D341Med (cell line): ENCODE measurements at places on chromosomes 12 and 14.

DNA sequence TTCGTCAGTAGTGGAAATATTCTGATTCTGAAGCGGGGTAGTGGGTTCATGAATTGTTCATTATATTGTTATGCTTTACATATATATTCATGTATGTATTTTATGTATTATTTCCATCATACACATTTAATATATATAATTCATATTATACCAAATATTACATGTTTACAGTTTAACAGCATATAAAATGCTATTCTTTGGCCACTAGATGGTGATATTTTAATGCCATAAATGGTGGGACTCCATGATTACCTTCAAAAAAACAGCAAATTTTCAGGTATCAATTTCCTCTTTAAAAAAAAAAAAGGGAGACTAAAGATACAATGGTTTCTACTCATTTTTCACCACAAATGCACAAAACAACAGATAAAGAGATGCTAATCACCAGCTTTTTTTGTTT is 41.0 kb downstream of the BDKRB1 start:
- no peak for DNase-seq

- no peak for DNase-seq
Measured at GRCh38 chr14:100666403-100666802, 60.3 kb upstream of the DLK1 start.

DNA sequence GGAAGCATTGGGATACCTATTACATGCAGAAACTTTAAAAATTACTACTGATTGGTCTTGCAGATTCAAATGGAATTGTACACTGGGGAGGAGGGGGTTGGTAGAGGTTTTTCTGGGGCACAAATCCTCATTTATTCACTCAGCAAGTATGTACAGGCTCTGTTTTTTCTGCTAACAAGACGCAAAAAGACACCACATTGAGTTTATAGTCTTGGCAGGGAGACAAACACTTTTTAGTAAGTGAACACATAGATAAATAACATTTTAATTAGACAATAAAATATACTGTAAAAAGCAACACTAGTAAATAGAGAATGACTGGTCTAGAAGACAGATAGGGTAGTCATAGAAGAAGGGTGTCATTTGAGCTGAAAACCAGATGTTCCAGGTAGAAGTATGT is 23.8 kb downstream of the GLIPR1L2 start:
- no peak for DNase-seq

DNA sequence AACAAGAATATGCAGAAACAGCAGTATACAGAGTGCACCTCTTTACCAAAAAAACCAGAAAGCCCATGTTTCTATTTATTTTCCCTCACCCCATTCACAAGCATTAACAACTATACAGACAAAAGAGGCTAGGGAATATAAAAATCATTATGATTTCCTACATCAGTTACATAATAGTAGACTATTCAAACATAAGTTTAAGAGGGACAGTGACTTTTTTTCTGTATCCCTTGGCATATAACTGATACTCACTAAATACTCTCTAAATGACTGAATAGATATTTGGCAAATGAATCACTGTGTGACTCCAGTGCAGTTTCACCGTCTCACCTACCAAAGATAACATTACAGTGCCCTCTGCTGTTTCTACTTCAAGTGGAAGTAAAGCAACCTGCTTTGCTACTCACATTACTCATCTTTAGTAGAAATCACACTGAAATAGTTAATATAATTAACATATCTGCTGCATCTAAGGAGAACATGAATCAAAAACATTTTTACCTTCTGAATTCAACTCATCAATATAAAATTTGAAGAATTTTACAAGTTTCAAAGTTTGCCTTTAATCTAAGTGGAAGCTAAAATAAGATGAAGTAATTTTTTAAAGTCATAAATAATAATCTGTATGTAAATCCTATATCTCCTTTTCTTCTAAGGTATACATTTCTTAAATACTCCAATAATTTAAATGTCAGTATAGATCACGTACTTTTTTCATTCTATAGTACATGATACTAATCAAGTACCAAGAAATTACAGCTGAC is 103.8 kb downstream of the OSBPL8 start:
- peak; percentile 59 for DNase-seq

DNA sequence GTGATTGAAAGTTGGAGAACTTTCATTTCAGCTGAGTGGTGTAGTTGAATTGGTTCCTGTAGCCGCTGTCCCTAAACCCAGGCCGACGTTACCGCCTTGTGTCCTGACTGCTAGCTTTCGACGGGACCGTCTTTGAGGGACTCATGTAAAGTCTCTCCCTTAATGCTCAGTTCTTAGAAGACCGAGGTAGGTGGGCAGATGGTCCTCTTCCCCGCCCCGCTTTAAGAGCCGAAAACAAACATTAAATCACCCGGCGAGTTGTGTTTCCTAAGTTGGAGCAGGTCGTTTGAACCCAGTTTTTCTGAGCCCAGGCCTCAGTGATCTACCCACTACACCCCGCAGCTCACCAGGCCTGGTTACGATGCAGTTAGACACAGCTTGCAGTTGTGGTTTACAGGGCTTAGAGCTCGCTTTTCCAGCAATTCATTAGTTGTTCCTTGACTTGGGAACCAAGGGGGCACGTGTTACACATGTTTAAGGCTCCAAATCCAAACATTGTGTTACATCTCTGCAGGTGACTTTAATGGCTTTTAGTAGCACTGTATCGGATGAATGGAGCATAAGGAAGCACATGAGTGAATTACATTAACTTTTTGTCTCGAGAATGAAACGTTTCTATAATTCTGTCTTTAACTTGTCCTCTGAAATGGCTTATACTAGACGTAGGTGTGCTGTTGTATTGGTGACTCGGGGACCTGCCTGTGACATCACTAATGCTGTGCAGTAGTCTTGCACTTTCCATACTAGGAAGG is 790 bp downstream of the NEDD1 start:
- DNase-seq = peak; percentile 43

DNA sequence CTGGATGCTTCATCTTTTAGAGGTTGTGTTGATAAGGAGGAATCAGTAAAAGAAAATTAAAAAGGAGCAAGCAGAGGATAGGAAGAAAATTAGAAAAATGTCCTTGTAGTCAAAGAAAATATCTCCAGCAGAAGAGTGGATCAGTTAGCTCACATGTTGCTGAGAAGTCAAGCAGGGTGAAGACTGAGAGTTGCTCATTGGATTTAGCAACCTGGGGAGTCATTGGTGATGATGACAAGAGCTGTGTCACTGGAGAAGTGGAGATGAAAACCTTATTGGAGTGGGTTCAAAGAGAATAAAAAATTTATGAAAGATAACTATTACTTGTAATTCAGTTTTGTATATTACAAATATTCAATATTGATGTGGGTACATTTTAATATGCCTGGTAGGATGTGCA is 9.8 kb downstream of the FRMD6 start:
- DNase-seq = no peak

- DNase-seq = no peak
Measured at GRCh38 chr12:28611115-28611435, 420.8 kb downstream of the CCDC91 start.

DNA sequence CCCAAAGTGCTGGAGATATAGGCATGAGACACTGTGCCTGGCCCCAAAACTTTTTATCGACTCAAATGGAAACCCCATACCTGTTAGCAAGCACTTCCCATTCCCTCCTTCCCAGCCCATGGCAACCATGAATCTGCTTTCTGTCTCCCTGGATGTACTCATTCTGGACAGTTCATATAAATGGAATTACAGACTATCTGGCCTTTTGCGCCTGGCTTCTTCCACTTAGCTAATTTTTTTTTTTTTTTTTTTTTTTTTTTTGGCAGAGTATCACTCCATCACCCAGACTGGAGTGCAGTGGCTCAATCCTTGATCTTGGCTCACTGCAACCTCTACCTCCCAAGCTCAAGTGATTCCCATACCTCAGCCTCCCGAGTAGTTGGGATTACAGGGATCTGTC is 134.5 kb upstream of the MED13L start:
- no peak for DNase-seq

GRCh38 chr14:76686646-76687045 is 74.6 kb upstream of the VASH1 start:
- no peak for DNase-seq

- no peak for DNase-seq
Measured at GRCh38 chr14:59278111-59278510, 89.6 kb downstream of the DAAM1 start.

GRCh38 chr12:93288626-93289025 is 89.1 kb upstream of the NUDT4 start:
- DNase-seq = no peak

DNA sequence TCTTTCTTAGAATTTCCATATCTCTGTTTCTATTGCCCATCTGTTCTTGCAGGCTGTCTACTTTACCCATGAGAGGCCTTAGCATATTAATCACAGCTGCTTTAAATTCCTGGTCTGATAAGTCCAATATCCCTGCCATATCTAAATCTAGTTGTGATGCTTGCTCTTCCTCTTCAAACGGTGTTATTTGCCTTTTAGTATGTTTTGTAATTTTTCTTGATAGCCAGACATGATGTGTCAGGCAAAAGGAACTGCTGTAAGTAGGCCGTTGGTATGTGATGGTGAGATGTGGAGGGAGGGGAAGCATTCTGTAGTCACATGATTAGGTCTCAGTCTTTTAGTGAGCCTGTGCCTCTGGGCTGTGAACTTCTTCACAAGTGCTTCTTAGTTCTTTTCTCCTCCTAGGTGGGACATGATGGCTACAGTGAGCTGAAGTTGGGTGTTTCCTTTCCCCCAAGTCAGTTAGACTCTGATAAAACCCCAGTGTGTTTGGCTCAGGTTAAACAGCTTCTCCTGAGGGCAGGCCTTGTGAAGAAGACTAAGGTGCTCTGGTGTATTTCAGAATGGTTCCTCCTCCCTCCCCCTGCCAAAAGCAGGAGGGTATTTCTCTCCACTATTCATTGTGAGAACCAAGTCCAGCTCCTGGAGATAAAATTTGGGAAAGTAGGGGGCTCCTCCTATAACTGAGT is 195.9 kb upstream of the PARP11 start:
- DNase-seq = no peak

DNA sequence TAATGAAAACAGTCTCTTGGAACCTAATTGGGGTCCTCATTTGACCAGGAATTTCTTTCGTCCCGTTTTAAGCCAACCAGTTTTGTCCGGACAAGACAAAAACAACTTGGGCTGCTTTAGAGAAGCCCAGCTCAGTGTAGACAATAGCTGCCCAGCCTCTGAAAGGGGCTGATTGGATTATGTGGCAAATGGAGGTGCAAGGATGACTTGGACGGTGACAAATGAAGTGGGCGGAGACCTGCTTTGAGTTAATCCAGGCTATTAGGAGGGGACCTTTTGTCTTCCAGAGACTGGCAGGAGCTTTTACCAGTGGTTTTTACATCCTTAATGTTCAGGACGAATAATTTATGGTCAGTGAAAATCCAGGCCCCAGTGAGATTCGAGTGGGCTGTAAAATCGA is 4.8 kb downstream of the MEG3 start:
- no peak for DNase-seq

DNA sequence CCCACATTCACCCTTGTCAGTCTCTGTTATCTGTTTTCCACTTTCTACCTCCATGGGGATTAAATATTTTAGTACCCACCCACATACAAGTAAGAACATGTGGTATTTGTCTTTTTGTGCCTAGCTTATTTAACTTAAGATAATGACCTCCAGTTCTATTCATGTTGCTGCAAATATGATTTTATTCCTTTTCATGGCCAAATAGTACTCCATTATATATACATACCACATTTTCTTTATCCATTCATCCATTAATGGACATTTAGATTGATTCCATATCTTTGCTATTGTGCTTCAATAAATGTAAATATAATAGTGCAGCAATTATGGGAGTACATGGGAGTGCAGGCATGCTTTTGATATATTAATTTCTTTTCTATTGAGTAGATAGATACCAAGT is 185.8 kb downstream of the RPAP3 start:
- DNase-seq = no peak

DNA sequence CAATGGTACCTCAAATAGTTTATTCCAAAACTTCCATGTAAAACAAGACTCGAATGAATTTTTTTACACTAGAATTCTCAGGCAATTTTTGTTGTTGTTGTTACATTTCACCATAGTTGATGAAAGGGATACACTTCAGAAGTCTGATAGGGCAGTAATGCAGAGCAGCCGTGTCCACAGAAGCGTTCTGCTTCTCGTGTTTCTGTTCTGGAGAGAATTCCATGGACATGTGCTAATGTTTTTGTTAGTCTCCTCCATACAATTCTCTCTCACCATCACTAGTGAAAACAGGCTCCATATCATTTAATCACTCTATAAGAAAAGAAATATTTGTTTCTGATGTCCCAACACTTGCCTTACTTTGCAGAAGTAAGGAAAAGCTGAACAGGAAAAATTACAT is 606.1 kb downstream of the SLC16A7 start:
- no peak for DNase-seq

- no peak for DNase-seq
Measured at GRCh38 chr12:57989838-57990237, 48.5 kb downstream of the ATP23 start.

DNA sequence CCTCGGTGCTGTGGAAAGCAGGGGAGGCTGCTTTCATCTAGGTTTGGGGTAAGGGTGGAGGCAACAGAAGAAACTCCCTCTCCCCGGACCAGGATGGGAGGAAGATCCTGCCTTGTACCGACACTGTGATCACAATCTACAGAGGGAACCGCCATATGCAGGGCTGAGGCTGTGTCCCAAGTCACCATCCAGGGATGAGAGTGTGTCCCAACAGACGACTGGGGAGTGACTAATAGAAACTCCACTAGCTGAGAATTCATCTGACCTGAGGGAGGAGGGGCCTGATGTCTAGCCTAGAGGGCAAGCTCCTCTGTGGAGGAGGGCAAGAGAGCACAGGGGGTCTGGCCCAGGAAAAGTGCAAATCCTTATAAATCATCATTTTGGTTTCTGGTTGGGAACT is 172.4 kb downstream of the CALM1 start:
- no peak for DNase-seq

DNA sequence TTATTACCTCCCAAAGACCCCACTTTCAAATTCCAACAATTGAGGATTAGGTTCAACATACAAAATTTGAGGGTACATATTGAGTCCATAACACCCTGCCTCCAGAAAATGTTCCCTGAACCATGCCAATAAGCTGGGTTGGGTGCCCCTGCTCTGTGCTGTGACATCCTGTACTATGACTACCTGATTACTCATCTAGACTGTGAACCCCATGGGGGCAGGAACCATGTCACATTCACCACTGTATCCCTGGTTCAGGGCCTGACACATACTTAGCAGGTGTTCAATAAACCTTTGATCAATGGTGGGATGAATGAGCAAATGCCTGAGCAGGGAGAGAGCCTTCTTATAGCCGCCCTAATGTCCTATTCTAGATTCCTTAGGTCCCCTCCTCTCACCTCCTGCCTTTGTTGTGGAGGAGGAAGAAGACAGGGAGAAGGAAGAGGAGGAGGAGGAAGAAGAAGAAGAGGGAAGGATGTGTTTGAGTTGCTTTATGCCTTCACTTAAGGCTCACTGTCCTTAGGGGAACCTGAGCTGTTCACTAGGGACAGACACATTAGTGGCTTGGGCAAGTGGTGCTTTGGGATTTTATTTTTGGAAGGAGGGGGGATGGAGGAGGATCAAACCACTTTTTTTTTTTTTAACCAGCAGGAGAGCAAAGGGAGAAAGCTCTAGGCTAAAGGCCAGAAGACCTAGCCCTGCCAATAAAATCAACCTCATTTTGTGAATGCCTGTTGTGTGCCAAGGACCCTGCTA is 21.3 kb downstream of the GPR68 start:
- DNase-seq = no peak
